ENCODE measurements at places on chromosomes 1 and 21.

DNA sequence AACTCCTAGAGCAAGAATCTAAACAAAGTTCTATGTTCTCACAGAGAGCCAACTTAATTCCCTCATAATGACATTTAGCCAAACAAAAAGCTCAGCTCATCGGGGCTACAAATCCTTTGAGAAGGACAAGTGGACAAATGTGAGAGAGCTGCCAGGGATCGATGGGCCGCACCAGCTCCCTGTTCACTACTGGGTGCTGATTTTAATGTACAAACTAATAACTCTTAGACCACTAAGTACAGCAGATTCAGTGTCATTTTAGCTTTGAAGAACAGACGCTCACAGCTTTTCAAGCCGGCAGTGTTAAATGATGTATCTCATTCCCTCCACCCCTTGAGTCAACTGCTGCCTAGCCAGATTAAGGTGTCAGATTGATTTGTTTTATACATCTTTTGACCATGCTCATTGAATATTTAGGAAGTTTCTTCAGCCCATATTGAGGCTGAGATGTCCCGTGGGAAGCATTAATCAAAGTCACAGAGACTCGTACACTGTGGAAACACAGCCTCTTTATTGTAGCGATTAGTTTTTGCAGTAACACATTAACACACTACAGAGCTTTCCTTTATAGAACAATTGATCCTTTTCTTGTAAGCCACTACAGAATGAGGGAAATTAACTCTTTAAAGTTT lies 21.1 kb downstream of the PROX1 start:
- DNase-seq, result no peak

GRCh38 chr1:67646145-67647035 lies 38.6 kb upstream of the GADD45A start:
- no peak for DNase-seq

DNA sequence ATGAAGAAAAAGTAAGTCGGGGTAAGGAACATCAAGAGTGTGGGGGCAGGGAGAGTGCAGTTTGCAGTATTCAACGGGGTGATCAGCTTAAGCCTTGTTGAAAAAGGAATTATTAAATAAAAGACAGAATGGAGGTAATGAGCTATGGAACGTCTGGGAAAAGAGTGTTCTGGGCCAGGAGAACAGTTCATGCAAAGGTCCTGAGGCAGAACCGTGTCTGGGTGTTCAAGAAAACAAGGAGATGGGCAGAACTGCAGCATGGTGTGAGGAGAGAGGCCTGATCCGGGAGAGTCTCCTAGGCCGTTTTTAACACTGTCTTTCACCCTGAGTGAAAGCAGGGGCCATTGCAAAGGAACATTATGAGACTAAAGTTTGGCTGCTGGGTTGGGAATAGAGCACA lies 20.2 kb downstream of the OVGP1 start:
- no peak for DNase-seq

GRCh38 chr21:16573578-16573977 lies 843.8 kb downstream of the USP25 start:
- DNase-seq, result no peak

DNA sequence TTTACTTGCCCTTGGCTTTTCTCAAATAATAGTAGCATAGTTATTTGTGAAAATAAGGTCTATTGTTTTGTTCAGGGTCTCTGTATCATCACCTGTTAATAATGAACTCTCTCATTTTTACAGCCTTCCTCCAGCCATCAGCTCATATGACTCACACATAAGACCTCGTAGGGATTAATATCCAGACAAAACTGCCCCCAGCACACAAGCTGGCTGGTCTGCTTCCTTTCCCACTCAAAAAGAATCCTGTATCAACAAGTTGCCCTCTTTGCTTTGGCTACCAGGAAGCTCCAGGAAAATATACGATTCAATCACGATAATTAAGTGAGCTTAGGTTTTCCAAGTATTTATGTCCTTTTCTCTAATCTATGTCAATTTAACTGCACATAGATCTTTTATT lies 119.2 kb downstream of the DMRTB1 start:
- no peak for DNase-seq

DNA sequence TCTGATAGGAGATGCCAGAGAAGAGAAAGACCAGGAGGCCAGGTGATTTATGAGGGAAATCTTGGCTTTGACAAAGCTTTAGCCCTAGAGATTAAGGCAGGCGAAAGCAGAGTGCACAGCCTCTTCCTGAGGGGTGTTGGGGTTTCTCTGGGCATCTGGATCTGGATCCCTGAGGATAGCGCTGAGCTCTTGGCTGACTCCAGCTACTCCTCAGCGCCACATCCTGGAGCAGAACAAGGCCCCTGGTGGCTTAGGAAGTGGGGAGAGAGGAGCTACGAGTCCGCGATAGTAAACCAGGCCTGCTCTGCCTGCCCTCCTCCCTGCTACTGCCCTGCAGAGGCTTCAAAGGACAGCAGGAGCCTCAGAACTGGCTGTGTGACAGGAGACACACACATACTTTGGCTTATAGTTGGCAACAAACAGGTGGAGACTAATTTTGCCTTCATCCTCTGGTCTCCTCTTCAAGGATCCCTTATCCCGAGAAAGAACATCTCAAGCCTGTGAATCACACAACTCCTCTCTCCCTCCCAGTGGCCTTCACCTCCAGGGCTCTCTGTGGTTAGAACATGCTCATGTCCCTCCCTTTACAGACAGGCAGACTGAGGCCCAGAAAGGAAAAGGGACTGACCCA lies 66.9 kb downstream of the TRABD2B start:
- no peak for DNase-seq

GRCh38 chr1:59025898-59026426 lies 242.1 kb upstream of the JUN start:
- DNase-seq, result no peak

DNA sequence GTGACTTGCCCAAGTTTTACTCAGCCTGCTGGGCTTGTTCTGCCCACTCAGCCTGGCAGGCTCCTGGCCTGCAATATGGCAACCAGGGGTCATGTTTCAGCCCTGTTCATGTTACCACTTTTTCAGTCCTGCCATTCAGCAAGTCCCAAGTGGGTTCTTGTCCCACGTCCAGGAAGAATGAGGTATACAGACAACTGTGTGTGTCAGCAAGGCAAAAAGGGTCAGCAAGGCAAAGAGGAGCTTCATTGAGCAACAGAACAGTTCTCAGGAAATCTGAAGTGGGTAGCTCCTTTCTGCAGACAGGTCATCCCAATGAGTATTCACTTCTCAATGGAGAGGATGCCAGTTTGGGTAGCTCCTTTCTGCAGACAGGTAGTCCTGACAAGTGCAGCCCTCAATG lies 1233.3 kb upstream of the B3GALT2 start:
- no peak for DNase-seq

DNA sequence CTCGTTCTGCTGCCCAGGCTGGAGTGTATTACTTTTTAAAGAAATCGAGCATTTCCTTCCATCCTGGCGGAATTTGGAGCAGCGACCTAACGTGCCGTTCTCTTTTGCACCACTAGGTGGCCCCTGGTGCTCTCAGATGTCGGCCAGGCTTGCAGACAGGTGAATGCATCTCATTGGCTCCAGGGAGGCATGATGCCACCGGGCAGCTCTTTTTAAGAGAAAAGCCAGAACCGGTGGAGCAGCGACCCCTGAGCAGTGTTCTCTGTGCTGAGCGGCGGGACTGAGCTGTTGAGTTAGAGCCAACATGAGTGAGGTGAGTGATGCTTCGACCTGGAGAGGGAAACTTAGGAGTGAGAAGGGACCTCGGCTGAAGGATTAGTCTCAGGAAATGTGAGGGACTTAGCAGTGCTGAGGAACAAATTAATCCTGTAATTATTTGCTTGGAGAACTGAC lies at the start of gene PCP4:
PCP4 (plus strand) TSS at position 241 of the 453 bp plus-strand sequence; CDS start at position 305, 64 bp downstream.
- DNase-seq, result peak; percentile 44

GRCh38 chr1:203621559-203622262 lies 4.9 kb upstream of the ATP2B4 start:
- DNase-seq, result no peak

GRCh38 chr1:202323731-202324130 lies 18.0 kb downstream of the UBE2T start:
- DNase-seq, result no peak

DNA sequence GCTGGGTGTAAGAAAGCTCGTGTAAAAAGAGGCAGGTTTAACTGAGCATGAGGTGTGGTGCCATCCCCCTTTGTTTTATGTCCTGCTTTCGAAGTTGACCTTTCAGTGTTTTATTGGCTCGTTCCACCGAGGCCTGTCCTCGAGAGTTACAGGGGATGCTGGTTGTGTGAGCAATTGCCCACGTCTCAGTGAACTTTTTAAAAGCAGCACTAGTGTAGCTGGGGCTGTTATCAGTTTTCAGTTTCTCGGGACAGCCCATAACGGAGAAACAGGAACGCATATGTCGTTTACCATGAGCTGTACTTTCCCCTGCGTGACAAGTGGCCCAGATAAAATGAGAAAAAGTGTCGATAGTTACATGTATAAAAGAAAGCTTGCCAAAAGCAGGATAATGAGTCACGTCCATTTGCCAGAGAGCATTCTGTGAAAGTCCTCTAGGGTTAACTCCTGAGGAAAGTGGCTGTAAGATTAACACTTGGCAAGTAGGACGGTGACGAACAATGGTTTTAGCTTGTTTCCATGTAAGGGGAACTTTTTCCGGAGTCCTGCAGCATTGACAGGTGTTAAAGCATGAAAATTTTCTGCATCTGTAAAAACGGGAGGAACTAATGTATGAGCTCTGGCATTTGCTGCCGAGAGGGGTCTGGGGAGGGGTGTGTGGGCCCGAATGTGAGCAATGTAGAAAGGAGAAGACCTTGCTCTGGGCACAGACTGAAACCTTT lies 7.8 kb upstream of the LRRC47 start:
- DNase-seq, result no peak

DNA sequence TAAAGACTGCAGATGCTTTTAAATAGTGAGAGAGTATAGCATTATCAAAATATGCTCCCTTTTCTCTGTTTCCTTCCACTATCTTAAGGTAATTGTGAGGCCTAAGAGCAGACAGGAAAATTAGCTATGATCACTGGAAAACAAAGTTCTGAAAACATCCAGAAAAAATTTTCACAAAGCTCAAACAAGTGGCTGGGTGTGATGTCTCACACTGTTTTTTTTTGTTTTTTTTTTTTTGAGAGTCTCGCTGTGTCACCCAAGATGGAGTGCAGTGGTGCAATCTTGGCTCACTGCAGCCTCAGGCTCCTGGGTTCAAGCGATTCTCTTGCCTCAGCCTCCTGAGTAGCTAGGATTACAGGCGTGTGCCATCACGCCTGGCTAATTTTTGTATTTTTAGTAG lies 7.2 kb downstream of the WDTC1 start:
- no peak for DNase-seq

GRCh38 chr1:26375081-26375480 lies 2.5 kb upstream of the ZNF683 start:
- no peak for DNase-seq

GRCh38 chr1:47643306-47644211 lies 205.7 kb downstream of the FOXD2 start:
- DNase-seq, result no peak

DNA sequence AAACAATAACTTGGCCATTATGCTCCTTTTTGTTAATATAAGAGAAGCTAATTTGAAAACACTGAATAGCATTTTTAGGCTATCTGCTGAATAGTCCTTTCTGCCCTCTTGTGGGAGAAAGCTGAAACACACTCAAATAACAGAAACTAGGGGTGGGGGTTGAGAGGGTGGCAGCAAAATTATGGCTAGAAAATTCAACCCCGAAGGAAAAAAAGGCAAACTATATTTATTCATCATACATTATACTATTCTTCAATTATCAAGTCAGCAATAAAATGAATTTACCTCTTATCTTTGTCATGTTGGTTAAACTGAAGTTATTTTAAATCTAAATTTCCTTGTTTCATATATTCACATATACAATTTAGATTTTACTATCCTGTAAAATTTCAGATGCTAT lies 255.9 kb downstream of the FAF1 start:
- DNase-seq, result no peak

GRCh38 chr1:229046251-229046853 lies 224.6 kb upstream of the RAB4A start:
- no peak for DNase-seq

GRCh38 chr1:247212012-247212411 lies 40.2 kb upstream of the ZNF124 start:
- no peak for DNase-seq

- DNase-seq, result peak; percentile 56
Measured at GRCh38 chr1:230176871-230177411, 109.9 kb downstream of the GALNT2 start.

- DNase-seq, result no peak
Measured at GRCh38 chr1:93749894-93750301, 68.3 kb upstream of the BCAR3 start.

DNA sequence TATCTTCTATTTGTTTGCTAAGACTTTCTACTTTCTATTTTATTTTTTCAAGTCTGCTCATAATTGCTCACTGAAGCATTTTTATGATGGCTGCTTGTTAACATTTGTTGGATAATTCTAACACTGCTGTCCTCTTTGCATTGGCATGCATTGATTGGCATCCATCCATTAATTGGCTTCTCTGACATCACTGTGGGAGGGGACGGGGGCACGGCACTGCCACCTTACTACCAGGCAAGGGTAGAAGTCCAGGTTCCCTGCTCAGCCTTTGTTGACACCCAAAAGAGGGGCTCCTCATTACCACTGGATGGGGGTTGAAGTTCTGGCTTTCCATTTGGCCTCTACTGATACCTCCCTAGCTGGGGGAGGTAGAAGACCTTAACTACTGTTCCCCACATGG lies 11.5 kb upstream of the ABCG1 start:
- DNase-seq, result no peak

- no peak for DNase-seq
Measured at GRCh38 chr1:37073152-37073853, 39.0 kb upstream of the GRIK3 start.

DNA sequence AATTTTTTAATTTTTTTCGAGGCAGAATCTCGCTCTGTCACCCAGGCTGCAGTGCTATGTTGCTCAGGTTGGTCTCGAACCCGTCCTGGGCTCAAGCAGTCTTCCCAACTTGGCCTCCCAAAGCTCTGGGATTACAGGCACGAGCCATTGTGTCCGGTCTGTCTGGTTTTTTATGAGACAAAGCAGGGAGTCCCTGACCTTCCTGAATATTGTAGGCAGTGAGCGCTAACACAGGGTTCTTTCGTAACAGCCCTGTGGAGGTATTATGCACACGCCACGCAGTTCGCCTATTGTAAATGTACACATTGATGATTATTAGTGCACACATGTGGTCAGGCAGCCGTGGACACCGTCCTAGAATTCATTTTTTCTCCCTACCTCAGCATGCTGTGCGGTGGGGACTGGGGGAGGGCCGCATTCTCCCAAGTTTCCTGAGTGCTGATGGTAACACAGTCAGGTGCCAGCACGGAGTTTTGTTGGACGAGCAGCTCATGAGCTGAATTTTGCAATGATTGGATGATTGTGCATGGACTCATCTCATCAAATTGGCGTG lies 19.6 kb downstream of the SPSB1 start:
- no peak for DNase-seq

- DNase-seq, result no peak
Measured at GRCh38 chr21:45750936-45751335, 107.4 kb downstream of the PCBP3 start.

GRCh38 chr1:165284454-165284853 lies 72.1 kb downstream of the LMX1A start:
- no peak for DNase-seq

- no peak for DNase-seq
Measured at GRCh38 chr1:244113532-244114320, 62.6 kb downstream of the ZBTB18 start.

Data from hypothalamus (tissue), 51 donors.